ENCODE measurements at places on chromosomes 7 and 10.

DNA sequence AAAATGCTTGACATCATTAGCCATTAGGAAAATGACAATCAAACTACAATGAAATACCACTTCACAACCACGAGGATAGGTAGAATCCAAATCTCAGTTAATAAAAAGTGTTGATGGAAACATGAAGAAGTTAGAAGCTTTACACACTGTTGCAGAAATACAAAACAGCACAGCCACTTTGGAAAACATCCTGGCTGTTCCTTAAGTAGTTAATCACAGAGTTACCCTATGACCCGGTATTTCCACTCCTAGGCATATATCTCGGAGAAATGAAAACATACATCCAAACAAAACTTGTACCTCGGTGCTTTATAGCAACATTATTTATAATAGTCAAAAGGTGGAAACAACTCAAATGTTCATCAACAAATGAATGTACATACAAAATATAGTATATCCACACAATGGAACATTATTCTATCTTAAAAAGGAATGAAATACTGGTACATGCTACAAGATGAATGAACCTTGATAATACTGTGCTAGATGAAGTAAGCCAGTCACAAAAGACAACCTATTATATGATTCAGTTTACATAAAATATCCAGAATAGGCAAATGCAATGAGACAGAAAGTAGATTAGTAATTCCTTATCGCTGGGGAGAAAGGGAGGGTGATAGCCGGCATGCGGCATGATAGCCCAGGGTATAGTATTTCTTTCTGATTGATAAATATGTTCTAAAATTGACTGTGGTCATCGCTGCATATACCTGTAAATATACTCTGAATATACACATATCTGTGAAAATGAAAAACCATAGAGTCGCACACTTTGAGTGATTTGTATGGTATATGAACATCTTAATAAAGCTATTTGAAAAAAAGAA lies 1.9 kb downstream of the VWDE start:
- no peak for DNase-seq

- no peak for DNase-seq
Observed at GRCh38 chr10:2079603-2080078, 342.3 kb upstream of the ADARB2 start.

GRCh38 chr10:43715334-43715733 lies 66.7 kb upstream of the ZNF32 start:
- no peak for DNase-seq

DNA sequence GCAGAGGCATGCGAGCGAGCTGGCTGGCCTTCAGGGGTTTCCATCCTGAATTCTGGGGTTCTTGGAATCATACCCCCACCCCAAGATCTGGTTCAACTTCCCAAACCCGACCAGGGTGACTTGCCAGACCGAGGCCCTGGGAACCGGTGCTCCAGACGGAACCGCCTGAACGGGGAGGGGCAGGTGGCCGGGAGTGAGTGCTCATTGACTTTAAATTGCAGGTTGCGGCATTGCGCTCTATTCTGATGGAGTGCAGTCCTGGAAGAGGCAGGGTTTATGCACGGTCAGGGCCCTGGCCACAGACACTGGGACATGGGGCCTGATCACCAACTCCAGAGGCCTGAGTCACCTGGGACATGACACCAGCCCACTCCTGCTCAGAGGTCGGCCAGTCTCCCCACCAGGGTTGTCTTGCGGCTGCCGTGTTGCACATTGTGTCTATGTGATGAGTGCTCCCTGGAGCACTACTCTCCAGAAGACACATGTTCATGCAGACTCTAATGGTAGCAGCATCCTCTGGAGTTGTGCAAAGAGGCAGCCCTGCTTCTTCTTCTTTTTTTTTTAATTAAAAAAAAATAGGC lies 5.8 kb upstream of the DDIT4 start:
- DNase-seq: no peak

- DNase-seq: no peak
Observed at GRCh38 chr10:119211625-119212441, 4.5 kb downstream of the GRK5 start.

Measured in fibroblast of skin of left biceps (primary cell).